ENCODE measurements at places on chromosomes 2 and 18.

DNA sequence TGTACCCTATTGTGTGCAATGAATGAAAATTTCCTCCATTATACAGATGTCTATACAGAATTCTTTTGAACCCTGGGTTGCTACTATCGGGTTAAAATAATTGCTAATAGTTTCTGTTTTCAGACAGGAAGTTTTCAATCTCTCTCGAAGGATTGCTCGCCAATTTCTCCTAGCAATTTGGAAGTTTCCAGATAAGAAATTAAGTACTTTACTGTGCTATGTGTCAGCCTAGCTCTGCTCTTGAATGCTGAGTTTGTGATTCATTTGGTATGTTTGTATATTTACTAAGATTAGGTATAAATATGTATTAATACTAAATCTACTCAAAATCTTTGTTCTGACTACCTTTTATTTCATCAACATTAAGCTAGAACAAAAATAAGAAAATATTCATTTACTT lies 74.6 kb upstream of the ARL5A start:
- no peak for DNase-seq

DNA sequence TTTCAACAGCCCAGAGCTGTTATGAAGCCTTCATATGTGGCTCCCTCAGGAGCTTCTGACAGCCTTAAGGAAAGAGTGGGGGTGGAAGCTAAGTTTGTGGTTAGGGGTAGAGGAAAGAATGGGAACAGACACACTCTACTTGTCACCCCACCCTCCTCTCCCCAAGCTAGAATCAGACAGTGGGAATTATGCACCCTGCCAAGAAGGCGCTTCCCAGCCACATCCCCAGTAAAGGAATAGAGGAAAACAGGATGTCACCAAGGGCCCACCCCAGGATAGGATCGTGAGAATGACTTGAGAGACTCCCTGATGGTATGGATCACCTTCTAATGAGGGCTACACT lies 32.4 kb upstream of the EML4 start:
- no peak for DNase-seq

DNA sequence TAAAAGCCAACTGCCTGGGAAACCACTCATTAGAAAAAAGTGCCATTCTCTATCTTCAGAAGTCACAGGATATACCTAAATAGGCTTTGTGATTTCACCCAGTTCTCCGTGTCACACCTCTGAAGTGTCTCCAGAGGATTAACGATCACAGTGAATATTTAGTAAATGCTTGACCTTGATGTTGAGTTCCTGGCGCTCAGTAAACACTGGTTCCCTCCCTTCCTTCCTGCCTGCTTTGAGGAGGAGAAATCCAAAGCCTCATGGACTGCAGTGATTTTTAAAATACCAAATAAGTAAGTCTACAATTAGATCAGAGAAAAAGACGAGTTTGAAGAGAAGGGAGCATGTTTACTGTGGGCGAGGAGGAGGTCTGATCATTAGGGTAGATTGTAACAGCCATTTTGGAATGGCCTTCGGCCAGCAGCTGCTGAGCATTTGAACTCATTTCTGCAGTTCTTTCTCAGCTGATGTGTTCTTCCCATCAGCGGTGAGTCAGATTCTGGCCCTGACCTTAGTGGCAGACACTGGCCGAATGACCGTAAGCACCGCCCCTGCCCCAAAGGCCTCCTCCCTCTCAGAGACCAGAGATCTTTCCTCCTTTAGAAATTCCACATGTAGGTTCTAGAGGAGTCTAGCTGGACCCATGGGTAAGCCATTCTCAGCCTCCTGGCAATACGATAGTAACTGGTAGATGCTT lies 62.1 kb upstream of the SLC16A14 start:
- DNase-seq = no peak

DNA sequence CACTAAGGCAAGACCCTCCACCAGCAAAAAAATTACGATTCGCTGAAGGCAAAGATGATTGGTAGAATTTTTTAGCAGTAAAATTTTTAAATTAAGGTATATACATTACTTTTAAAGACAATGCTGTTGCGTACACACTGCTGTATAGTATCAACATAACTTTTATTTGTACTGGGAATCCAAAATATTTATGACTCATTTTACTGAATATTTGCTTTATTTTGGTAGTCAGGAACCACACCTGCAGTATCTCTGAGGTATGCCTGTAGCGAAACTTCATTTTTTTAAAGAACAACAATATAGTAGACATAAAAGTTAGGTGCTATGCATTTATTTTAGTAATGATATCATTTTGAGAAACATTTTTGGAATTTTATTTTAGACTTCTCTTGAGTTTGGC lies 57.8 kb downstream of the GALNT1 start:
- DNase-seq = no peak

DNA sequence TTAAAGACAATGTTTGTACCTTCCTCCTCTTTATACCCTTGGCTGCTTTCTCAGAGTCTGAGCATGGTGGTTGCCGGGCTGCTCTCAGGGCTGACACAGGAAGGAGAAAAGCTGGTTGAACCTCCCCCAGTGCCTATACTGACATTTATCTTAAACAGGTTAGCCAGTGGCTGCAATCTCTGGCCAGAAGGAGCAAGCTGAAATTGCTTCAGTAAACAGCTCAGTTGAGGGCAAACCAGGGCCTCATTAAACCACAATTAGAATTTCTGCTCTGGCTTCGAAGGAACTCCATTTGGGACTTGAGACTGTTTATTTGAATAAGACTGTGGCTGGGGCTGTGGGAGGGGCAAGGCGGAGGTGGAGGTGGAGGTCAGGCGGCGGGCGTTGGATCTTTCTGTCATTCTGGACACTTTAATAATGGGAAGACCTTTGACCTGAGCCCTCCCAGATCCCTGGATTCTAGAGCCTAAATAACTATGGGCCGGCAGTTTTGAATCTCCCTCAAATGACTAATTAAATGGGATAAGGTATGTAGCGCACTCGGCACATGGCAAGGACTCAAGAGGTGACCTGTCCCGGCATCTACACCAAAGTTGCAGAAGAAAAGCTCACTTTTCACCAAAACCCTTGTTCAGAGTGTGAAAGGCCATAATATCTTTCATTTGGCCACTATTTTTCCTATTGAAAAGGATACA lies 120.6 kb upstream of the MYCN start:
- no peak for DNase-seq

DNA sequence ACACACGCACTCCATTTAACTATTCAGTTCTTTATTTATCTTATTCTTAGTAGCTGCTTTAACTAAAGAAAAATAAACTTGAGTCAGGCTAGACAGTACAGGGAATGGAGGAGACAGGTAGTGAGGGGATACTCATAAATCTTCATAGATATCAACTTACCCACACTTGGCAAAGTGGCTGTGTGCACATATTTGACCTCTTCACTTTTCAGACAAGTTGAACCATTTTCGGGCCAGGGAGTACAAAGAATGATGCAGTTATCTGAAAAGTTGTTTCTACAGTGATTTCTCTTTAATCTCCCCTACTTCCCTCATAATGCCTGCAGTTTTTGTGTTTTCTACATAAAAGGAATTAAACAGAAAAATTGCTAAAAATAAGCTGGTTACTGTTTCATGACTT lies 307.5 kb downstream of the GULP1 start:
- no peak for DNase-seq

- DNase-seq = no peak
Observed at GRCh38 chr18:63823516-63824219, 48.5 kb downstream of the SERPINB7 start.

DNA sequence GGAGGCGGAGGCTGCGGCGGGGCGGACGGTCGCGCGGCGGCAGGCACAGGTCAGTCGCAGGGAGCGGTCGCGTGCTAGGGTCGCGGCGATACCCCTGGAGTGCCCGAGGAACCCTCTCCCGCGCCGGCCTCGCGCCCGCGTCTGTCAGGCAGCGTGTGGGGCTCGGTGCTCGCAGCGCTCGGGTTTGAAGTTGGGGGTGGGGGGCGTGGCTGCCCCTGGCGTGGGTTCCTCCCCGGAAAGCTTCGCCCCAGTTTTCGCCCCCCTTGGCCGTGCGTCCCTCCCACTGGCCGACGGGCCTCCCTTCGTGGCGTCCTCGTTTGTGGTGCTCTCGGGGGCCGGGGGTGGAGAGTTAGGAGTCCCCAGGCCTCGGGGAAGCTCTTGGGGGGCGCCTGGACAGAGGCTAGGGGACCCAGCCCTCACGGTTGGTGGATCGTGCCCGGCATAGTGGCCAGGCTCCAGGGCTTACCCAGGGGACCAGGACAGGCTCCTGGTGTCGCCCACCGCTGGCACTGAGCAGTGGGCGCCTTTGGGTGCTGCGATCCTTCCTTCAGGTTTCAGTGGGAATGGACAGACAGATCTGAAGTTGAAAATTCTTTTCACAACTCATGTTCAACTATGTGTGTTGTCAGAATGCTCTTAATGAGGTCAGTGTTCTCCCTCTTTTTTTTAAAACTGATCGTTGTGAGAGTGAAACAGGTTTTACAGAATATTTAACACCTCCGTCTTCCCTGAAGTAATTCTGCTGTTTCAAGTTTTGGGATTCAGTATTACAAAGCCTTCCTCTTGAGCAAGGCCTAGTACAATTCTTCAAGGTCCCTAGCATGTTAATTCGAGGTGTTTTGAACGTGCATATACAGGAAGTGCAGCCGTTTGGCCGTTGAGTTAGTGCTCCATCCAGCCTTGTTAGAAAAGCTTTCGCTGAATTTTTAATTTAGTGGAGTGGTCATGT lies 604 bp downstream of the RALBP1 start:
- DNase-seq = no peak

Data from cortex of kidney (tissue), 1 donor.